ENCODE measurements at places on chromosomes 4 and X.

GRCh38 chr4:153518001-153518400 is 51.8 kb downstream of the TMEM131L start:
- no peak for DNase-seq

DNA sequence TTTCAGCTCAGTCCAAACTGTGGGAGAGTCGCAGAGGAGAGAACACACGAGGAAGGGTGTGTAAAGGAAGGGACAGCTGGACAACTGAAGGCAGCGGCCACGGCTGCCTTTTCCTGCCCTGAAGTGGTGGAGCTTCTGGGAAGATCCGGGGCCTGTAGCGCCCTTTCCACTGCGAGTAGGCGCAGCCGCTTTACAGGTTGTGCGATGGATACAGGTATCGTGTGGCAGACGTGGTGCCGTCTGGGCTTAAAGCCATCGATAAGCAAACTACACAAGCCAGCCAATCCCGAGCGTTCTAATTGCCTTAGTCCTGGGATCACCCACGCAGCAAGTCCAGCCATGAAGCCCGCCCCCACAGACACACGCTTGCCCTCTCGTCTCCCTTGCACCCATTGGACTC is 15.4 kb downstream of the NKX6-1 start:
- no peak for DNase-seq

DNA sequence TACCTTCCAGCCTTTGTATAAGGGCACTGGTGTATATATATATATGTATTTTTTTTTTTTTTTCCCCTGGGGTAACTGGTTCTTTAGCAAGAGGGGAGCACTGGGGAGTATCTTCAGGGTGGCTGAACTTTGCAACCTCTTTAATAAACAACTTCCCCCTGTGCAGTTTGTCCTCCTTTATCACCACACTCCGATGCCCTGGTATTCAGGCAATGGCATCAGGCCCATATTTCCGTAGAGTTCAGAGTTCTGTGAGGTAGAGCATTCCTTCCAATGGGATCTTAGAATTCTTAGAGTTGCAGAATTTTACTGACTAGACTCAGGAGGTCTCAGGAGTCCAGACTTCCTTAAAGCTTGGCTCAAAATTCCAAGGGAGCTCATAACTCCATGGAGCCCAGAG is 24.6 kb downstream of the NYX start:
- DNase-seq = no peak

DNA sequence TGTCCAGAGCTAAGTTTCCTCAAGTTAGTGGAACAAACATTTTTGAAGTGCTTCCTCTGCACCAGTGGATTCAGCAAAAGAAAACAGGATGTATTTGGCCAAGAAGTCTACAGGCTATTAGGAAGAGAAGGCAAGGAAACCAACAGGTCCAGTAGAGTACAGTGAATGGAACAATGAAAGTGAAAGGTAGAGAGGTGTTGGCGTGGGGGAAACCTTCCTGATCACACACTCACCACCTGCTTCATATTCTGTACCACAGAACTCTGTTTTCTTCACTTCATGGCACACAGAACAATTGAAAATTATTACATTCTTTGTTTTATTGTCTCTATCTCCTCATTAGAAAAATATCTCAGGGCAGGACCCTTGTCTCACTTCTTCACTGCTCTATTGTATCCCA is 417.4 kb upstream of the FMR1 start:
- DNase-seq = no peak

DNA sequence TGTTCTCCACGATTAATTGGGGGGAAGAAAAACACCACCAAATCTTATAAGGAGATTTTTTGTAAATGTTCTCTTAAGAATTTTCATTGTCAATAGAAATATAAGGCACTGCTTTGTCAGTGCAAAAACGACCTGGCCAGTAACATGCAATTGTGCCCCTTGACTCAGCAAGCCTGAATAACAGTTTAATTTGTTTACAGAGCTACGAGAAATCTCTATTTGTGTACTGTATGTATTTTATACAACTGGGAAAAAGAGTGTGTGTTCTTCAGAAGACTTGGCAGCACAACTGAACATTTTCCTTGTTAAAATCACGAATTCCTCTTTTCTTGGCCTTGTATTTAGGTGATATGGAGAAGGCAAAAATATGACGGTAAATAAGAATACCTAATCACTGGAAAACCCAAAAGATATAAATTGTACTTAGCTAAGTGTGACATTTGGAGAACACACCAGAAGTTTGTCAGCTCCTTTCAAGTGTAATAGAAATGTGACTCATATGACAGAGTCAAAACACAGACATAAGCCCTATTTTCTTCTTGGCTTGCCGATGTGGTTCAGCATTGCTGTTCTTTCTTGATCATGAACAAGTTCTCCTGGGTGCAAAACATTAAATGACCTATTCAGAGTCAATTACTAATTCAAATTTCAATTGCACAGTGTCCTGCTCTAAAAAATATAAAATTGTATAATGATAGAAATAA is 945.0 kb upstream of the INTU start:
- DNase-seq = no peak

- DNase-seq = no peak
Observed at GRCh38 chr4:20252656-20253282, 1.1 kb downstream of the SLIT2 start.

DNA sequence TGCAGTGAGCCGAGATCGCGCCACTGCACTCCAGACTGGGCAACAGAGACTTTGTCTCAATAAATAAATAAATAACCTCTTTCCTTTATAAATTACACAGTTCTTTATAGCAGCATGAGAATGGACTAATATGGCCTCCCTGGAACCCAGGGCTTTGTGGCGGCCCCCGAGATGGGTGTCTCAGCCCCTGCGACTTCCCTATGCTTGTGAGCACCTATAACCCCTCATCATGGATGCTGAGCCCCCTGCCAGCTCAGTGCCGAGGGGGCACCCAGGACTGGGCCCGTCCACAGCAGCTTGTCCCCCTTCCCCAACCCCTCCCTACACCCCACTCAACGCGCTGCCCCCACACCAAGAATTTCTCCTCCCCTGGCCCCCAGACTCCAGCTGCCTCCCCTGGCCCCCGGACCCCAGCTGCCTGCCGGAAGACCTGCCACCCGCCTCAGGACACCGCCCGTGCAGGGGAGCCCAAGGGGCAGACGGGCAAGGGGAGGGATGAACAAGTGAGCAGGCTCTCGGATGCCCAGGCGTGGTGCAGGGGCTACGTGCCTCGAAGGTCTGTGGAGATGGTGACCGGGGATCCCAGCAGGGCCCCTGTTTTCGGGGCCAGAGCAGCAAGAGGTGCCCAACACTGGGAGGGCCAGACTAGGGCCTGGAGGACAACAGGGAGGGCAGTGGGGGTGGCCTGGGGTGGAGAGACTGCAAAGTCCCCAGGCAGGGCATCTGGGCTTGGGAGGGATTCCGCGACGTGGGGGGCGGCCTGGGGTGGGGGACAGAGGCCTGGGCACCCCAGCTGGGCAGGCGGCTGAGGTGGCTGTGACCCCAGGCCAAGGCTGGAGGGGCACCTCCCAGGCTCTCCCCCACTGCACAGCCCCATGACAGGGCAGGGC is 74.0 kb downstream of the FAM53A start:
- no peak for DNase-seq

DNA sequence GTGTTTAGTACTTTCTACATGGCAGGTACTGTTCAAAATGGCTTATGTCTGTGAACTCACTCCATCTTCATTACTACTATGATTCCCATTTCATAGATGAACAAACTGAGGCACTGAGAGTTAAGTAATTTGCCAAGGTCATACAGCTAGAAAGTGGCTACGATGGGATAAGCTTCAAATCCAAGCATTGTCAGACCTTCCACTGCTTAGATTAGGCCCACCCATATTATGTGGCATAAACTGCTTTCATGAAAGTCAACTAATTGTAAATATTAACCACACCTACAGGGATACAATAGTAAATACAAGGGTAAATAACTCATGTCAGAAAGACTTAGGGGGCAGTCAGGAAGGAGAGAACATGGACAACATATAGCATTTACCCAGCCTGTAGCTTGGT is 68.8 kb downstream of the SLITRK2 start:
- no peak for DNase-seq

- no peak for DNase-seq
Observed at GRCh38 chrX:3962511-3963311, 249.3 kb upstream of the PRKX start.

GRCh38 chr4:42420140-42420539 is 22.9 kb downstream of the SHISA3 start:
- DNase-seq = no peak

DNA sequence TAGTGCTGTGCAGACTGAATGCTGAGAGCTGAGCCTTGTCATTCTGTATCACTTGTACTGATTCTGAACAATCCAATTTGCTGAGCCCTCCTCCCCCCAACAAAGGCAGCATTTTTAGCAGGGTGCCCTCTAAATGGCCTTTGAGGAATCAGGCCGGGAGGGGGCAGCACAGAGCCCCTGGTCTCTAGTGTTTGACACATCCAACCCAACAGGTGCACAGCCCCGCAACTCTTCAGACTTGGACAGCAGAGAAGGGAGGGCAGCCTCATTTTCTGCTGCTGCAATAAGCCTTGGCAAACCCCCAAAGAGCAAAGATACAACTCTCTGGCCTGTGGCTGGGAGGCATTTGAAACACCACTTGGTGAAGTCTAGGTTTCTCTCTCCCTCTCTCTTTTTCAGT is 3.4 kb downstream of the ATP1B4 start:
- peak; percentile 61 for DNase-seq

- no peak for DNase-seq
Observed at GRCh38 chrX:6732101-6732500, 197.2 kb upstream of the VCX3A start.

DNA sequence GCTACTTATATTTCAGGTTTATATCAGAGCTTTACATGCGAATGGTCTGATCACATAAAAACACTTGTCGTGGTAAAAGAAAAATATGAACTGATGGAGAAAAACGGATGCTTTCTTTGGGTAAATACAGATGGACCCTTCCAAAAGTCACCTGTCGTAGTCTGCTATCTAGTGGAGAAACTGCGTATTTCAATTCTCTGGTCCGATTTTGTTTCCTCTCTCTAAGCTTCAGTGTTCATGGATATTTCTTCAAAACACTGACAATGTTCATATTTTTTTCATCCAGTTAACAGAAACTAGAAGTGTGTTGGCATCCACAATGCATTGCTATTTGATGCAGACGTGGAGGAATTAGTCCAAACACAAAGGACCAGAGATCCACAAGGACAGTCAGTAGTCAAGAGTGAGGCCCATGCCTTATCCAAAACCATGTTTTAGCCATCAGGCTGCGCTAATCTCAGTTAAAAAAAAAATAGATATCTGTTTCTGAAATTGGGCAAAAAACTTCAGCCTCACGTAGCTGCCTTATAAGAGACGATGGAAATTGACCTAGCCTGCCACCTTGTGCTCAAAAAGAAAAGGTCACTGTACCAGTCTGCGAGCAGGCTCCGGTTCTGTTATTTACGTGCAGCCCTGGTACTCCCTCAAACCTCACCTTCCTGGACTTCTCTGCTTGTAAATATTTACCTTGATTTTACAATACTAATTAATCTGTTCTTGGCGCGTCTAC is 16.0 kb downstream of the MEPE start:
- peak; percentile 22 for DNase-seq

DNA sequence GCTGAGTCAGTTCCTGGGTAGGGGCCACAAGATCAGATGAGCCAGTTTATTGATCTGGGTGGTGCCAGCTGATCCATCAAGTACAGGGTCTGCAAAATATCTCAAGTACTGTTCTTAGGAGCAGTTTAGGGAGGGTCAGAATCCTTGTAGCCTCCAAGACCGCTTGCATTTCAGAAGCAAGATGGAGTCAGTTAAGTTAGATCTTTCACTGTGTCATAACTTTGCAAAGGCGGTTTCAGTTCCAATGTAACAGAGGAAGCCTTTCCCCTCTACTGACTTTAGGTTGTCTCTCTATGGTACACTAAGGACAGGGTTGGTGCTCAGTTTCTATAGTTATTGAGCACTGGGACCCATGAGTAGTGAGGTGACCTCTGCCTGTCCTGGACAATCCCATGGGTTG is 127.3 kb upstream of the WDR1 start:
- DNase-seq = no peak

- DNase-seq = no peak
Observed at GRCh38 chrX:147875866-147876596, 35.7 kb upstream of the FMR1 start.

DNA sequence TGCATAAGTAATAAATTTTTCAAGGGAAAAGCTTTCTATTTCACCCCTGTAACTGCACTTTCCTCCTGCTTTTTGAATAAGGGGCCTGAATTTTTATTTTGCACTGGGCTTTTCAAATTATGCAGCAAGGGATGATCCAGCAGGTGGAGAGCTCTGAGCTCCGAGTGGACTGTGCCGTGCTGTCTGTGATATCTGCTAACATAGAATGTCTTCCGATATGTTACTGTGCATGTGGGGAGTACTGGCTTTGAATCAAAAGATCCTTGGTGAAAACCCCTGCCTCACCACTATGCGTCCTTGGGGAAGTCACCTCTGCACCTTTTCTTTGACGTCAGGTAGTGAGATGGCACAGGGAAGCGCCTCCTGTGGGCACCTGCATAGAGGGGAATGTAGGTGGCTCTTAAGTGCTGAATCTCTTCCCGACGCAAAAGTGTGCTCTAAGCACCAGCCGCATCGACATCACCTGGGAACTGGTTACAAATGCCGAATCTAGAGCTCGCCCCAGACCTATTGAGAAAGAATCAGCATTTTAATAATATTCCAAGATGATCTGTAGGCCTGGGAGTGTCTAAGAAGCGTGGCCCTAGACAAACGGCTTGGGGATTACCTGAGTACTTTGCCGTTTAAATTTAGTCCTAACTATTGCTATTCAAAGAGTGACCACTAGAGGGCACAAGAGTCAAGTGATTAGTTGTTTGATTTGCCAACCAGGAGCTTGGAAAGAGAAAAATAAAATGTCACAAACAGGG is 19.2 kb upstream of the WFS1 start:
- no peak for DNase-seq

DNA sequence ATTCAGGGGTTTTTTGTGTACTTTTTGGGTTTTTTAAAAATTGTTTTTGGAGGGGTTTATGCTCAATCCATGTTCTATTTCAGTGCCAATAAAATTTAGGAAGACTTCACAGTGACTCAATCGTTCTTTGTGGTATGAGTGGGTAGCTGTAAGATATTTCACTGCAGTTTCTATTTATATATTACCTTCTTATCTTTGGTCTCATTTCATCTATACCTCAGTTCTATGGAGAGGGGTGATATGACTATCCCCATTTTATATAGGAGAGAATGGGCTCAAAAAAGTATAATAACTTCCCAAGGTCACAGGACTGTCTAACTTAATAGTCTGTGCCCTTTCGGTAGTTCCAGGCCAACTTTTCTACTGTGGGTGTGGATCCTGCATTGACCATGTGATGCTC is 74.4 kb downstream of the MSN start:
- no peak for DNase-seq

DNA sequence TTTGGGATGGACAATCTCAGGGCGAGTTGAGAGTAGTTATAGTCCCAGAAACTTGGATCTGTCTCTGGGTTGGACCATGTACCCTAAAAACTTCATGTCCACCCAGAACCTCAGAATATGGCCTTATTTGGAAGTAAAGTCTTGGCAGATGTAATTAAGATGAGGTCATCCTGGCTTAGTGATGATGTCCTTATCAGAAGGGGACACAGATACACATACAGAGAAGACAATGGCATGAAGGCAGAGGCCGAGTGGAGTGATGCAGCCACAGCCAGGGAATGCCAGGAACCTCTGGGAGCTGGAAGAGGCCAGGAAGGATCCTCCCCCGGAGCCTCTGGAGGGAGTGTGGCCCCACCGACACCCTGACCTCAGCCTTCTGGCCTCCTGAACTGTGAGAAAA is 61.2 kb upstream of the STX18 start:
- DNase-seq = no peak

Measured in stimulated activated CD4-positive, alpha-beta T cell treated with anti-CD3 and anti-CD28 coated beads, Interleukin-2, amount 100 ng/mL, for 24 hours (primary cell).